ENCODE measurements at places on chromosomes 4 and X.

- DNase-seq, result no peak
These were observed 42.3 kb upstream of the PRSS12 start for GRCh38 chr4:118395057-118395644.

- no peak for DNase-seq
These were observed 222.3 kb downstream of the FAM47A start for GRCh38 chrX:33909836-33910235.

GRCh38 chr4:123349421-123350190, 47.0 kb upstream of the SPRY1 start:
- no peak for DNase-seq

DNA sequence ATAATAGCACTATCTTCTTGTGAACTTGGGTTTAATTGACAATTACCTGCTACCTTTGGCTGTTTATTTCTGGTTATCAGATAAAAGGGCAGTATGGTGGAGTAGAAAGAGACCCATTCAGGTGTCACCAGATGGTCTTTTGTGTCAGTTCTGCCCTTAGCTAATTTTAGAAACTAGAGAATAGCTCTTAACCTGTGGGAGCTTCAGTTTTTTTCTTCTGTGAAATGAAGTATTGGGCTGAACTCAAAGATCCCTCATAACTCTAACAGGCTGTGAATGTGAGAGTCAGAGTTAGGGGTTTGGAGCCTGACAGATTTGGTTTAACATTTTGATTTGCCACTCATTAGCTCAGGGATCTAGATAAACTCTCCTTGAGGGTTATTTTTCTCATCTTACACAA, 335.2 kb downstream of the PPP1R2C start:
- no peak for DNase-seq
